Ovary (tissue), 10 donors: ENCODE measurements at places on chromosomes 3 and 15. TPM values are rescaled to one million over a fixed set of nuclear protein-coding genes. Genes with fewer than 3 reads are reported as not detected.

DNA sequence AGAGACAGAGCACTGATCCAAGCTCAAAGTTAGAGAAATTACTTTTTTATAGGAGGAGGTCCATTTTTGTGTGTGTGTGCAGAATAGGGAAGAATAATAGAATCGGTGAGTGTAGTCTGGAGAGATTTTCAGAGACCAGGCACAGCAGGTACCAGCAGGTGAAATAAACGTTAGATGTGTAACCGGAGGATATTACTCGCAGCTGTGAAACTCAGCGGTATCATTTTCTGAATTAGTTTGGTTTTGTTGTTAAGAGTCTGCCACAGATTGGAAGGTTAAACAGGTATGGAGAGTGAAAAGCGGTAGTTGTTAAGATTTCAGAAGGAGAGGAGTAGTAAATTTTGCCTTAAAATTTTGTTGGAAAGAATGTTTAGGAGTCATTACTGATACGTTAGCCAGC is 69.9 kb downstream of the RGMA start:
- no peak for DNase-seq

Gene FBLN2
- 6.1 TPM for total RNA-seq

DNA sequence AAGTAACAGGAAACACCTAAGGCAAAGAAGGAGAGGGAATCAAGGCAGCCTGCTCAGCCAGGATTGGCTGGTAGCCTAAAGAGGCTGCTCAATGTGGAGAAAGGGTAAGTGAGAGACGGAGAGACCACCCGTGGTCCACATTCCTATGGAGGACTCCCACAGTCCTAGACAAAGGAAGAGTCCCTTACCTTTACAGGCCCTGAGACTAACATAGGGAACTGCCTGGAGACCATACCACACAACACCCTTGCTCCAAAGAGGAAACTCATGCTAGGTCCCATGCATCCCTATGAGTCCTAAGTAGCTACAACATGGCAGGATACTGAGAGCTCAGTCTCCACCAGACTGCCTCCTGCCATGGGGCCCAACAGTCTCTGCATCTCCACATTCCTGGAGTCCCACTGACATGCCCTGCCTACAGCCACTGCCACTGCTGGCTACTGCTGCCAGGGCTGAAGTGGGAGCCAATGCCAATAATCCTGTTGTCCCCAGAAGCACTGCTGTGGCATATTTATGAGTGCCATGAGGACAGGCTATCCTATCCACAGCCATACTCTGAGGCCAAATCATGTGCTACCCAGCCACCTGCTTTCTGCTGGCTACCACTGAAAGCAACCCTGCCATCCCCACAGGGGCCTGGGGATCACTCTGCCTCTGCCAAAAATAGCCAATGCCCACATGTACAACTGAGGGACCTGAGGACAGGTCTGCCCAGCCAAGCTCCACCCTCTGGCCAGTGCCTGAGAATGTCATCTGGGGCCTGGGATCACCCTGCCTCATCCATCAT is 45.0 kb downstream of the COPS2 start:
- DNase-seq: no peak

GRCh38 chr15:90677807-90678790 is 39.0 kb upstream of the BLM start:
- no peak for DNase-seq

GRCh38 chr15:72092006-72092405 is 25.9 kb downstream of the MYO9A start:
- no peak for DNase-seq
